ENCODE measurements at places on chromosomes 11 and 22.
A peak's percentile ranks its signal among the peaks of the same experiment; 100 is the strongest.

DNA sequence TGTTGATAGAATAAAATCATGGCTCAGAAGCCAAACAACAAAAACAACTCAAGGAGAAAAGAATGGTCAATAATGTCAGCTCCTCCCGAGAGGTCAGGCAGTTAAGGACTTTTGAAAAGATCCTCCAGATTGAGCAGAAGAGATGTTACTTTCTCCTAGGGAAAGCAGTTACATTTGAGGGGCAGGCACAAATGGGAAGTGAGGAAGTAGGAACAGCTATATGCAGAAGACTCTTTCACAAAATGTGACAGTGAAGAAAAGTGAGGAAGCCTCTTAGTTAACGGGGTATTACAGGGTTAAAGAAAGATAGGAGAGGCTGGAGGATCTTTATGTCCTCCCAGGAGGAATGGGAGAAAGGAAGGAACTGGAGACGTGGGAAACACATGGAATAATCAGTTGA, 3.4 kb downstream of the DCHS1 start:
- DNase-seq, result no peak

- DNase-seq, result no peak
Measured at GRCh38 chr11:72478669-72479068, 44.3 kb upstream of the CLPB start.

DNA sequence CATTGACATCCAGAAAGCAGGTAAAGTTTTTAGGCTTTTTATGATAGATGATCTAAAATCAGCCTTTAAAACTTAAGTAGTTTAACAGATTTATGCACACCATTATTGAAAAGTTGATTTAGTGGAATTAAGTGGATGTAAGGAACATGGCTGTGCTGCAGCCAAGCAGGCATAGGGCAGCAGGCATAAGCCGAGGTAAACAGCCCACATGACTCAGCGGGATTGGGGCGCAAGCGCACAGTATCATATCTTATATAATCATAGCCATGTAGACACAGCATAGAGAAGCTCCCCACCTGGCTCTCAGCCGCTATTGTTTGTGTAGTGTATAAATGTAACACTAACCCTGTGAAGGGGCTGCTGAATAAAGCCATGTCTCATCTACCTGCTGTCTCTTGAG, 157.5 kb downstream of the WNT11 start:
- peak; percentile 33 for DNase-seq

DNA sequence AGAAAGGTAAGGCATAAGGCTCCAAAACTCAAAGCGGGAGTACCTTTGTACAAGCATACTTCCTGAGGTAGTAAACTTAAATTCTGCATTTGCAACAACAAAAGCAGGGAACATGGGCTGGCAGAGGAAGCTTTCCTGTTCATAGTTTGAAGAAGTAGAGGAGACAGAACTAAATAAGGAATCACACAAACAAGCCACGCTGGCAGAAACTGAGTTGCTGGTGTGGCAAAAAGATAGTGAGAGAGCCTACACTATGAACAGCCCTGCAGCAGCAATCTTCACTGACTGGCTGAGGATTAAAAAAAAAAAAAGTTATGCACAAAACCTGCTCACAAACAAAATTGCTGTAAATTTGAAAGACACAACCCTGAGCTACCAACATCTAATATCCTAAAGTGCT, 46.5 kb downstream of the FCHSD2 start:
- no peak for DNase-seq

DNA sequence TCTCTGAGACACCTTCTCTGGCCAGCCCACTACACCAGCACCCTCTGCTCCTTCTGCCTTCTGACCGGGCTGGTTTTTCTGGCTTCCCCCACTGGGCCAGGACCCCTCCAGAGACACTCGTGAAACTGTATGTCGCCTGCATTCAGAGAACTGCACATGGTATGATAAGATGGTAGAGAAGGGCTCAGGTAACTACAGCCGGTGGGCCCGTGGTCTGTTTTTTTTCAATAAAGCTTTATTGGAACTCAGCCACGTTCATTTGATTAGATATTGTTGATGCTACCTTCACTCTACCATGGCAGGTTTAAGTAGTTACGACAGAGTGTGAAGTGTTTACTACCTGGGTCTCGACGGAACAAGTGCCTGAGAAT, 514.0 kb downstream of the TBC1D22A start:
- no peak for DNase-seq

DNA sequence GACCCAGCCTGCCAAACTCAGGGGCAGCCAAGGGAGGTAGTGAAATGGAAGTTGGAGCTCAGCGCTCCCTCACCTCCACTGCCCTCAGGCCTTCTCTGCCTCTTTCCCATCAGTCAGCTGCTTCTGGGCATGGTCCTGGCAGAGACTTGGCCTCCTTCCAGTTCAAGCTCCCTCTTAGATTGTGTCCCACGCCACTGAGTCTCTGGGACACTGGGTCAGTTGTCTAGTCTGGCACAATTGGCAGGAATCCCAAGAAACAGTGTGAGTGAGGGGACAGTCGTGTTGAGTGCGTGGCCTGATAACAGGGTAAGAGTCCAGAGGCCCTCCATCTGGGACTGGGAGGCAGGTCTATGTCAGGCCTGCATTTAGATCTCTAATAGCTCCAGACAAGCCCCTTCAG, 7.1 kb upstream of the SLC35E4 start:
- DNase-seq, result no peak

- DNase-seq, result no peak
Measured at GRCh38 chr11:16769386-16769785, 30.9 kb downstream of the C11orf58 start.

- DNase-seq, result no peak
Measured at GRCh38 chr11:64850979-64851567, 6.6 kb upstream of the CDC42BPG start.

DNA sequence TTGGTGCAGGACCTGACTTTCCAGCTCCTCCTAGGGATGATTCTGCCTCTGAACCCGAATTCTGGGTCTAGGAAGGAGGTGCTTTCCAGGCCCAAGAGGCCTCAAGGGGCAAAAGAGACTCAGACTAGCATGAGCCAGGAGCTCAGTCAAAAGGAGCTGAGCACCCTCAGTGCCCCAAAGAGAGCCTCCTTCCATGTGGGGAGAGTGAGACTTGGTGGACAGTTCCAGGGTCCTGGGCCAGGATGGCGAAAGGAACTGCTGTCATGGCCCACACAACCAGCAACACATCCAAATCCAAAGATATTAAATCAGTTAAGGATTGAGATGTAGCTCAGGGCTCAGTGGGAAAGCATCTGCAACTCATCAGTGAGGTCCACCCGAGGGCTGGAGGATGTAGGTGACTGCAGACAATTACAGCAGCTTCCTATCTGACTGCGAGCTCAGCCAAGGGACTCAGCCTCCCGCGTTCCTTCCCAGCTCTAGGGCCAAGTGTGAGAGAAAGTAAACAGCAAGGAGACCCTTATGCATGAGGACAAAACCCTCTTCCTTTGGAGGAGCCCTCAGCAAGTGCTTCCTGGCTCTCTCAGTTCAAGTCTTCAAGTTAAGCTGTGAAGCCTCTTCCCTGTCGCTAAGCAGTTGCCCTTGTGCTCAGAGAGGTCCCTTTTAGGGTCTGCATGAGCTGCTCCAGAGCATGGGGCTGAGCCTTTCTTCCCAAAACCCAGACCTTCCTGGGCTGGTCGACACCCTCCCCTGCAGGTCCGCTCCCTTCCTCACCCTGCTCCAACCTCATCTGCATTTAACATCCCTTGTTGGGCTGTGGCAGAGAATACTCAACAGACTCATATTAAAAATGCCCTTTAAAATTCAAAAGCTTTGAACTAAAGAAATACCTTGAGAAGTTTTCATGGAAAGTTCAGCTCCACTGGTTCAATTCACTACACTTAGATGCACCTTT, 35.8 kb downstream of the C11orf58 start:
- DNase-seq, result no peak

GRCh38 chr11:62370743-62371440, 33.6 kb downstream of the ASRGL1 start:
- no peak for DNase-seq

DNA sequence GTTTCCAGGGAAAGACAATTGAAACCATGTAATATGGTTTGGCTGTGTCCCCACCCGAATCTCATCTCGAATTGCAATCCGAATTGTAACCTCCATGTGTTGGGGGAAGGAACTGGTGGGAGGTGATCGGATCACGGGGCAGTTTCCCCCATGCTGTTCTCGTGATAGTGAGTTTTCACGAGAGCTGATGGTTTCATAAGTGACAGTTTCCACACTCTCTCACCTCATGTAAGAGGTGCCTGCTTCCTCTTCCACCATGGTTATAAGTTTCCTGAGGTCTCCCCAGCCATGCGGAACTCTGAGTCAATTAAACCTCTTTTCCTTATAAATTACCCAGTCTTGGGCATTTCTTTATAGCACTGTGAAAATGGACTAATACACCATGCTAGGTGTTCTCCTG, 148.3 kb upstream of the CADM1 start:
- no peak for DNase-seq

DNA sequence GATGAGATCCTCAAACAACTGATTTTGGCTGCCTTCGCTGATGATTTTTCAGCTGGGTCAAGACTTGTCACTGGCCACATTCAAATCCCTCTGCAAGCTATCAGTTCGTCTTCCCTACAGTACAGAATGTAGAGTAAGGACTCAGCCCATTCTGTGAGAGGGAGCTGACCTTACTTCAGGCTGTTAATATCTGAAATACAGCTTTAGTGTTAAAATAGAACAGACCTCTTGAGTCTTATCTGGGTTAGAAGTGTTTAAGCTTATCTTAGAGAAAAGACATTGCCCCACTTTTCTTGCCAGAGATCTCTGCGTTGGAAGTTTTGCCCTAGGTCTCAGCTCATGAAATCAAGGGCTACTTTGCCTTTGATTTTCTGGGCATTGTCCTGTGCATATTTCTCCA, 383.4 kb upstream of the LARGE1 start:
- no peak for DNase-seq

DNA sequence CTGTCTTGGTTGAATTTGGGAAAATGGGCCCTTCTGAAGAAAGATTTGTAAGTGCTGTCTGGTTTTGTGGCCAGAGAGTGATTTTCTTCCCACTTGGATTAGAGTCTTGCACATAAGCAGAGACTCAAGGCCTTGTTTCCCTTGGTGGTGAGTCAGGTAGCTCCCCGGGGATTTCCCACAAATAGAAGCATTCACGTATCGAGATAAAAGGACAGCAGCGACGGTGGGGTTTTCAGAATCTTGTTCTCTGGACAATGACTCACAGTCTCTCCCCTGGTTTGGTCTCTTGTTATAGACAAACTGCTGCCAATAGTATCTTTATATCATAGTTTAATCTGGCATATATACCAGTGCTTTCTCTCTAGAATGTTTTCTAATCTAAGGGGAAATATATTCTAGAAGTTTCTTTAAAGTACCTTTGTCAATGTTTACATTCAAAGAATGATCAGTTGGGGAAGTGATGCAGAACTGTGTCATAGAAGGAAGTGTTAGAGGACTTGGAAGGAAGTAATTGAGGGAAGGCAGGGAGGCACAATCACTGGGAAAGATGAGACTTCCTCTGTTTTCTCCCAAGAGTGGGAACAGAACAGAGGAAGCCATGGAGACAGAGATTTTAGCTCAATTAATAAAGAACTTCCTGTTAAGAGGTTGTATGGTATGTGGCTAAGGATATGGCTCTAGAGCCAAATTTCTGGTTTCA, 18.1 kb downstream of the POLA2 start:
- peak; percentile 32 for DNase-seq

GRCh38 chr11:116853461-116854073, 16.1 kb upstream of the APOA1 start:
- DNase-seq, result peak; percentile 91

GRCh38 chr11:3216027-3216525, 2.5 kb downstream of the MRGPRG start:
- DNase-seq, result no peak

GRCh38 chr11:17014321-17014832, at the start of gene PLEKHA7:
PLEKHA7 (minus strand) TSS chr11:17014414; CDS start chr11:17014401, 13 bp downstream.
- no peak for DNase-seq

GRCh38 chr11:122647736-122648275, 7.7 kb upstream of the UBASH3B start:
- no peak for DNase-seq

- peak; percentile 33 for DNase-seq
Measured at GRCh38 chr11:114399490-114400215, 658 bp downstream of the C11orf71 start.

- DNase-seq, result no peak
Measured at GRCh38 chr22:38927033-38927781, 30.2 kb upstream of the APOBEC3A start.

- DNase-seq, result no peak
Measured at GRCh38 chr11:61138935-61139334, 22.3 kb downstream of the VPS37C start.

- no peak for DNase-seq
Measured at GRCh38 chr11:16016468-16016829, 339.9 kb downstream of the SOX6 start.

- no peak for DNase-seq
Measured at GRCh38 chr11:30811226-30811755, 225.1 kb upstream of the MPPED2 start.

DNA sequence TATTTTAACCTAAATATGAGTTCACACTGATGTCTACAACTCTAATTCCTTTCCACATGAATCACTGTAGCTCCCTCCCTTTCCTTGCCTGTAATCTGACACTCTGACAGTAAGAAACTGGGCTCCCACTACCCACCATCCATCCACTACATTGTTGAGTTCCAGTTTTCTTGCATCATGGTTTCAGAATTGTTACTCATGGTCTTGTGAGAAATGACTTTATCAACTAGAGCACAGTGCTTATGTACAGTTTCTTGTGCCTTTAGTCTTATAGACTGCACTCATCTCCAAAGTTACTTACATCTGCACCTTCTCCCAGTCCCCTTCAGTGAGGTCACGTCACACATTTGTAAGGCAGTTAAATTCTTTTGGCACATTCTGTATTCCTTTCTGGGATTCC, 78.6 kb downstream of the RTL6 start:
- DNase-seq, result peak; percentile 19

GRCh38 chr11:567629-568292, 7.0 kb downstream of the RASSF7 start:
- DNase-seq, result no peak

DNA sequence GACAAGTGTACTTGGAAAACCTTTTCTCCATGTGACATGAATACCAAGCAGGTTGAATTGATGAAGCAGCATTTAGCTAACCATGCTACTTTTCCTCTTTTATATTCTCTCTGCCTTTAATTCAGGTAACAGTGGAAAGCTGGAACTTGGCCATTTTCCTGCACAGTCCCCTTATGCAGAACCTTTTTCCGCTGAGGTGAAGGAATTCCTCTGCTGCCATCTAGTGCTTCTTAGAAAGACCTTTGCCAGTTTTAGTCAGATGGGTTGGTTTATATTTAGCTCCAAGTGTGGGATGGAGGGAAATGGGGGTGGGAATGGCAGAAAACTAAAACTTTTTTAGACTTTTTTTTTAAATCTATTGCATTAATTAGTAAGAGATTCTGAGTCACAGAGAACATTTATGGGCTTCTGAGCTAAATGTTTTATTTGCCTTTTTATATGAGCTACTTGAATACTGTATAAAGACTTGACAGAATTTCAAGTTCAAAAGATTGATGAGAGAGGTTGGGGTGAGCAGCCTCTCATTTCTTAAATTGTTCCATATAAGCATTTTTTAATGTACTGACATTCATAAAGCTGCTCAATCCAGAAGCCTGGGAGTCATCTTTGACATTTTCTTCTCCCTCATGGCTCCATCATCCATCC, 153.9 kb upstream of the ZC3H12C start:
- peak; percentile 86 for DNase-seq

- no peak for DNase-seq
Measured at GRCh38 chr11:126891556-126892217, 108.9 kb downstream of the KIRREL3 start.
